ENCODE measurements at places on chromosomes 1 and 21.

DNA sequence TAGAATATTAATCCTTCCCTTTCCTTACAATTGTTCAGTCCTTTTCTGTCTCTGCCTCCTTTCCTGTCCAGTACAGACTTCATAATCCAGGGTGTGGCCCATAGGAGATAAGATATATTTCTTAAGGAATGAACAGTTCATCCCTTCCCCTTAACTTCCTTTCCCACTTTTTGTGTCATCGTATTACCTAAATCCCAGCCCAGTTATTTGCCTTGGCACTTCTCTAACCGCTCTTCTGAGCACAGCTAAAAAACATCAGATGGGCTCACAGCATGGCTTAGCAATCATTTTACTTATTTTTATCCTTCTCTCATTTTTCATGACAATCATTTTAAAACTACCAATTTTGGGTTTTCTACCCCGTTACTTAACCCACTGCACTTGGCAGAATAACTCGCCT lies 39.6 kb downstream of the F3 start:
- no peak for DNase-seq

DNA sequence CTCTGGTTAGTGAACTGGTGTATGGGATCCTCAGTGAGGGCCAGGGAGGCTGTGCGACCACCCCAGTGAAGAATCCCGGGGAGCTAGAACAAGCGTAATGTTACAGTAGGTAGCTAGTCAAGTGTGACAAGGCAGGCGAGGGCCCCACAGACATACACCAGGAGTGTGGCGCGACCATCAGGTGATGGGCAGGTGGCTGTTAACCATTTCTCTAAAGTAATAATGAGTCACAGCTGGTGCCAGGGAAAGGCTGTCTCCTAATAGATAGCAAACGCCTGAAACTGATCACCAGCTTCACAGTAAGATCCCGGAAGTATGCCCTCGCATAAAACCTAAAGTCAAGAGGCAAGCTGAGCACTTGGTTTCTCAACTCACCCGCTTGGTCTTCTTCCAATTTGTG lies 40.5 kb upstream of the TARBP1 start:
- DNase-seq: peak; percentile 48

- peak; percentile 38 for DNase-seq
Measured at GRCh38 chr1:19250629-19251304, 557 bp downstream of the EMC1 start.

DNA sequence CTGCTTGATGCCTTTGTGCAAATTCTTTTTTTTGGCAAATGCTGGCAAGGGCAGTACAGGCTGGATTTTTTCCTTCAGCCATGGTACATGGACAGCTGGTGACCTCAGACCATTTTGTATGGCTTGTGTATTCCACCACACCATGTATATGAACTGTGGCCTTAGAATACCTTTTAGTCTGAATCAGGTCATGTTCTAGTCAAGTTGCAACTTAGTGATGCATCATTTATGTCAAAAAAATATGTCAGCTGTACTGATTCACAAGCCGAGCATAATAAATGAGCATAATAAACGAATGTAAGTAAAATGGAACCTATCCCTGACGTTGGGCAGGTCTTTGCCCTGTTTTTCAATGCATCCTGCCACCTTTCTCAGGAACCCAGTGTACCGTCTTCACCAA lies 219.7 kb upstream of the RUNX1 start:
- DNase-seq: no peak

GRCh38 chr1:116333171-116334014 lies 39.7 kb upstream of the ATP1A1 start:
- no peak for DNase-seq

DNA sequence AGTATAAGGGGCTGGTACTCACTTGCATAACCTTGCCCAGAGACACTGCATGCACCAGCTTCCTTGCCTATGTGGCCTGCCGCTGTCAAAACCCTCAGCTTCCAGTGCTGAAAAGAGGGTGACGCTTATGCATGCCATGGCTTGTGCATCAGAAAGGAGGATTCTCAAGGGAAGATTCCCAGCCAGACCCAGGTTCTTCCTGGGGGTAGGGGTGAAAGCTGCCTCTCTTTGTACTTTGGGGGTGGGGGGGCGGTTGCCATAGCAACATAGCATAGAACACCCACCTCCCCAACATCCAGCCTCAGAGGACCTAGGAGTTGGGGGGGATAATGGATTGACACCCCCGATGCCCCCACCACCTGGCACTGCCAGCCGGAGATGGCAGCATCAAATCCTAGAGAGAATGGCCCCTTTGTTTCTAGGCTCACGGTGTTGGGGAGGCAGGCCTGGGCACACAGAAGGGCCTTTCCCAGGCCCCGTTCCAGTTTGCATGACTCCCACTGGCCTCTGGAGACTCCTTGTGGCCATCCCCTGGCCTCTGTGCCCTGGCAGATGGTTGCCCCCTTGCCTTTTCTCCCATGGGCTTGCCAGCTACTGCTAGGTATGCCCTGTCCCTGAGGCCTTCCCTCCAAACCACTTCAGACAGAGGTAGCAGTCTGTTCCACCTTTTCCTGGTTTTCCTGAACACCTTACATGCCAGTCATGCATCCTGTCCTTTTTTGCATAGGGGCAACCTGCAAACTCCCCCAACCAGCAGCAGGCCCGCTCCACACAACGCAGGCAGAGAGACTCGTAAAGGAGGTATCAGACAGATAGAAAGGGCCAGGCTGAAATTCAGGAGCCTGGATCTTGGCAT lies 44.6 kb downstream of the RHBG start:
- no peak for DNase-seq

GRCh38 chr1:23848673-23849616 lies 19.1 kb downstream of the FUCA1 start:
- DNase-seq: no peak

DNA sequence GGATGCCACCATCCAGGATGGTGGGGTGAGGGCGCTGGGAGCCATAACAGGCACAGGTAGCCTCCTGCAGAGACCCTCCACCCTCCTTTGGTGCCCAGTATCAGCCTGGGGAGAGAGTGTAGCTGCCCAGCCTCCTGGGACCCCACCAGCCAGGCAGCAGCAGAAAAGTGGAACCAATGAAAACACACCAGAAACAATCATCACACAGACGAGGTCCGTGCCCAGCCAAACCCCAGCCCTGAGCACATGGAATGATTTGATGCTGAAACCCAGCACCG lies 285.1 kb downstream of the PTPRU start:
- no peak for DNase-seq

DNA sequence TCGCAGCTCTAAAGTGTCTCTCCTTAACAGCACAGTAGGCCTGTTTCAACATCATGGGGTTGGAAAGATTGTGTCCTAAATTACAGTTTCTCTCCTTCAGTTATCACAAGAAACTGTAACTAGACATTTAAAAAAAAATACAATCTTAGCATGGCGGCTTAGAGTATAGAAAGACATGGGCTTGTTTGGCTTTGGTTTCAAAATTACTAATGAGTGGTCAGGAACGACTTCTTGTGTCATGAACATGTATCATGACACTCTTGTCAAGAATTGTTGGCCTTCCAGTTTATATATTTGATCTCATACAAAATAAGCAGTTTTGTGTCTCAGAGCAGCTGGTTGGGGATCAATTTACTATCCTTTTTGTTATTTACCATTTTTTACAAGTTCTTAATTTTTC lies 2.1 kb downstream of the GJA8 start:
- DNase-seq: no peak

DNA sequence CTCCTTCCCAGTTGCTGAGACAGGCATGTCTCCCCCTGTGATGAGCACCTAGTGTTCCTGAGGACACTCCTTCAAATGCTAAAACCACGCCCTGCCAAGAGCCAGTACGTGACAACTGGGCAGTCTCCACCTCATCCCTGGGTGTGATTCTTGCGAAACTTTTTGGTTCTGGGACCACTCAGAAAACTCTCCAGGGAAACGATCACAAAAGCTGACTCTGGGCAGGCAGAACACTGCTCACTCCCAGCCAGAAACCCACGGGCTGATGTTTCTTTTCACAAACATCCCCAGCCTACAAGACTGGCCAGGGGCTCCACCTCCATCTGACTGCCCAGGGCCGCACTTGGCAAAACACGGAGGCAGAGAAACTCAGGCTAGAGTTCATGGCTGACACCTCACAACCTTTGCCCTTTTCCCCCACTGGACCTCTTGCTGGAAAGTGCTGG lies 24.4 kb downstream of the DHRS3 start:
- DNase-seq: no peak

DNA sequence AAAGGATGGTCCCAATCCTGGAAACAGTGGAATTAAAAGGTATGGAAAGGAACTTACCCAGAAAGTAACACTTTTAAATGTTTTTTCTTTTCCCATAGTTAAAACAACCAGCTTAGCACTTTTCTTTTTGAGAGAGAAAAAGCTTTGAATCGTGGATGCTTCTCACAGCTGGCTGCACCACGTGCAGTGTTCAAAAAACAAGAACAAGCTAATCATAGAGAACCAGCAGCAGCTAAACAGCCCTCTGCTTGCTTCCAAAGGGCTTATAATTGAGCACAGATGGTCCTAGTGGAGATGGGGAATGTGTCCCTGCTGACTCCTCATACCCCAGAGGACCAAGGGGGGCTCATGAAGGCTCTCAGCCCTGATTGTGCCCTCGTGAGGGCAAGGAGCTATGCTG lies 26.4 kb downstream of the UTP25 start:
- DNase-seq: no peak

DNA sequence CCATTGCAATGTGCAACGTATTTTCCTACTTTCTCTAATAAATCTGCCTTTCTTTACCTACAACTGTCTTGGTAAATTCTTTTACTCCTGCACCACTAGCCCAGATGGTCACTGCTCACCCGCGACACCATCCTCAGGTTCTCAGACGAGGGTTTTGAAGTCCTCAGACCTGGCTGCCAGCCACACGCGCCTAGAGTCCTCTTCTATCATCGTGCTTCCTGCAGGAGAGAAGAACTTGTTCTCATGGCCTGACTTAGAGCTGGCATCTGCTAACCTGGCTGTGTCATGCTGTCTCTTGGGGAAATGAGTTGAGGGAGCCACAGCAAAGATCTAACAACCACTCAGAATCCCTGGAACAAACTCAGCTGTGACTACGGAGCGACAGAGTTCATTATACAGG lies 30.3 kb upstream of the PGBD5 start:
- DNase-seq: peak; percentile 15

- DNase-seq: peak; percentile 97
Measured at GRCh38 chr1:46603858-46604549, at the start of gene MKNK1. Gene MKNK1 (minus strand): TSS chr1:46604268. CDS start chr1:46583327, 20,941 bp downstream.

DNA sequence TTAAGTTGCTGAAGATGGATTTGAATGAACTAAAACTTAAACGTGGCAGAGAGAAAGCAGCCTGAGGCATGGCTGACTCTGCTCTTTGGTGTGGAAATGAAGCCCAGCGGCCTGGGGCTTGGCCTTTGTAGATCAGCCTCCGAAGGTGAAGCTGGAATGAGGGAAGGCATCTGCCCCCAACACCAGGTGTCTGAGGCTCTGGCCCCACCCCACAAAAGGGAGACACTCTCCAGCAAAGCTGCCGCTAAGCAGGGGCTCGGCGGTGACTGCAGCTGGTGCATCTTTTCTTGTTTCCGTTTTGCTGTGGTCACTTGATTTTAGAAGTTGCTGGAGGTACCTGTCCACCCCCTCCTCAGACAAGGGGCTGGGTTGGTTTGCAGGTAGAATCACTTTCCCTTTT lies 38.2 kb upstream of the NID1 start:
- no peak for DNase-seq

DNA sequence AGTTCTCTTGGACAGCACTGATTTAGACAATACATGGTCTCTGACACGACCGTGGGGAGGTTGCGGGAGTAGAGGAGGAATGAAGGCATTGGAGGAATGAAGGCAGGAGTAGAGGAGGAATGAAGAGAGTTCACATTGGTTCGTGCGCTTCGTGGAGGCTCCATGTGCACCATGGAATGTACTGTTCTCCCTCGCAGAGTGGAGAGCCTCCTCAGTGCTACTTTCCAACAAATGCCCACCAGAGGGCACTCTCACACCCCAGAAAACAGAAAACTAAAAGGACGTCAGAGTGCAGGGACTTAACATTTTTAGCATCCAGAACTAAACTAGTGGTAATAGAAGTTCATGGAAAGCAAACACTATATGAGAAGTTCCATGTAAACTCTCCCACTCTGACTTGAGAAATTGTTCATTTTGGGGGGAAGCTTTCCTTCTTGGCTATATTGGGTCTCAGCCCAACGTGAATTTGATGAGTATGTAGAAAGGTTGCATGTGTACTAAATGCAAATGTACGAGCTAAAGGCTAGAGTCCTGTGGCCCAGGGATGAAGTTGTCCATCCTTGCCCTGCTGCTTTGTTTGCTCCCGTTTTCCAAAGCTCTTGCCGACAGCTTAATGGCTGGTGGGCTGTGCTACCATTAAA lies 211.6 kb downstream of the LMX1A start:
- DNase-seq: peak; percentile 80

GRCh38 chr1:65564493-65564892 lies 144.0 kb downstream of the LEPR start:
- no peak for DNase-seq

GRCh38 chr1:63012339-63012738 lies 228.4 kb downstream of the ATG4C start:
- no peak for DNase-seq

DNA sequence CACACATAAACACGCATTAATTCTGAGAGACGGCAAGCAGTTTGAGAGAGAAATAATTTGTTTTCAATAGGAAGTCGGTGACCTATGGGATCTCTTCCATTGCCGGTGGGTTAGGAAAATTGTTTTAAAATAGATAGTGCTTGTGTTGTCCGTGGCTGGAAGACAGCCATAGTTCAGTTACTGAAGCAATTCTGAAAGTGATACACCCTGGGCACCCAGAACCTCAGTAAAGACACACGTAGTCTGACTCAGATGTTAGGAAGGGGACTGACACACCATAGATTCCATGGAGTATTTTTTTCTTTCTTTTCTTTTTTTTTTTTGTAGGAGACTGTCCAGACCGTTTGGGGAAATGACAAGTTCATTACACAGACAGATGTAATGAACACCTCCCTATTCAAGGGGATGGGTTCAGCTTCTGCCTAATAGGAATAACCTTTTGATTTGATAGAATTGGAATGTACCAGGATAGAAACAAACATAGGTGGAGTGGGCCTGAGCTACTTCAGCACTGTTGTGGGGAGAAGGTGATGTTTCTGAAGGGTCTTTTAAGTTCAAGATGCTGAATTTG lies 1.6 kb downstream of the C1orf21 start:
- DNase-seq: no peak

GRCh38 chr1:207344221-207344620 lies 22.7 kb downstream of the CD55 start:
- DNase-seq: no peak

DNA sequence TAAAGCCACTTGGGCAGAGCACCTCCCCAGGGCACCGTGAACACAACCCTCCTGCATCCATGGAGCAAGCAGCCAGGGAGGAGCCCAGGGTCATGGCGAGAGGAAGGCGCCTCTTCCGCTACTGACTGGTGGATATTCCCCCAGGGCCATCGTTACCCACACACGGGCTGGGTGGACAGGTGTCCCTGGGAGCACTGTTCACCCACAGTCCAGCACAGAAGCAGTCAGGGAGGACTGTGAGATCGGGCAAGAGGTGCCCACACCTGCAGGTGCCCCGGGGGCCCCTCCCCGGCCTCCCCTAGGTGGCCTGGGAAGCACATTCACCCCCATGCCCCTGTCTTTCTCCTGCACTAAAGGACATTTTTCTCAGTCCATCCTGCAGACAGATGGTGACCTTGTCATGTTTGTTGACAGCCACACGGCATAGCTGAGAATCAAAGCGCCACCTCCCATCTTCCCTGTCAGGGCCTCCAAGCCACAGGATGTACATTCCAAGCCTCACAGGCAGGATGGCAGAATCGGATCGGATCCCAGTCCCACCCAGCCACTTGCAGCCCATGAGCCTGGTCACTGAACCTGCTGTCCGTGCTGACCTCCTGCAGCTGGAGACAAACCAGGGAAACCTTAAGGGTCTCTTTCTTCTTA lies 160.2 kb downstream of the PRDM16 start:
- no peak for DNase-seq
